ENCODE measurements at places on chromosomes 4 and X. TPM values are rescaled to one million over a fixed set of nuclear protein-coding genes. Genes with fewer than 3 reads are reported as not detected.

GABRG1 gene
- polyA plus RNA-seq = not detected

SPANXA2 gene
- polyA plus RNA-seq = not detected

CENPVL3 gene
- 0.10 TPM for polyA plus RNA-seq

WWC2 gene
- 3.1 TPM for polyA plus RNA-seq

AFM gene
- not detected for polyA plus RNA-seq

SEPSECS gene
- polyA plus RNA-seq = 6.4 TPM

CYBB gene
- 22.9 TPM for polyA plus RNA-seq

CORIN gene
- polyA plus RNA-seq = 0.10 TPM

SHISA3 gene
- polyA plus RNA-seq = 2.7 TPM

IL1RAPL1 gene
- not detected for polyA plus RNA-seq

TMEM150C gene
- 79.2 TPM for polyA plus RNA-seq

DMD gene
- polyA plus RNA-seq = 16.1 TPM

SPOCK3 gene
- polyA plus RNA-seq = 30.3 TPM

NAT8L gene
- polyA plus RNA-seq = 0.18 TPM

BBS7 gene
- polyA plus RNA-seq = 14.7 TPM

XAGE1A gene
- polyA plus RNA-seq = not detected
